ENCODE measurements at places on chromosomes 4 and X. TPM values are rescaled to one million over a fixed set of nuclear protein-coding genes. Genes with fewer than 3 reads are reported as not detected.

HSFX3 gene
- not detected for total RNA-seq

F8 gene
- total RNA-seq, result 3.4 TPM

UGT2B7 gene
- not detected for total RNA-seq

CT45A5 gene
- not detected for total RNA-seq

SLC4A4 gene
- total RNA-seq, result 0.10 TPM

PPP1R2C gene
- total RNA-seq, result not detected

ADRA2C gene
- 15.0 TPM for total RNA-seq

NLGN4X gene
- not detected for total RNA-seq

FAM9C gene
- total RNA-seq, result not detected

MAOB gene
- not detected for total RNA-seq

PNMA6A gene
- total RNA-seq, result 2.9 TPM

GYG2 gene
- total RNA-seq, result 9.7 TPM

DMD gene
- total RNA-seq, result 3.9 TPM

XAGE1B gene
- total RNA-seq, result not detected

TMEM33 gene
- total RNA-seq, result 143 TPM

MYOZ2 gene
- total RNA-seq, result not detected

GAGE12E gene
- total RNA-seq, result not detected

USP27X gene
- total RNA-seq, result 2.1 TPM

COL4A6 gene
- total RNA-seq, result 157 TPM

ABLIM2 gene
- 2.3 TPM for total RNA-seq

HSD17B11 gene
- total RNA-seq, result 57.0 TPM

TCEAL9 gene
- total RNA-seq, result 143 TPM

HPGD gene
- total RNA-seq, result 1.1 TPM

IL3RA gene
- 0.27 TPM for total RNA-seq

PRDM8 gene
- total RNA-seq, result 10.2 TPM

UGT2B11 gene
- total RNA-seq, result not detected

RIPPLY1 gene
- not detected for total RNA-seq
